NCI-H1436 treated with DMSO at 0.1 percent for 48 hours (cell line): ENCODE measurements at places on chromosomes 5 and 9.

- DNase-seq, result no peak
Measured at GRCh38 chr9:114224247-114224610, 68.9 kb downstream of the COL27A1 start.

DNA sequence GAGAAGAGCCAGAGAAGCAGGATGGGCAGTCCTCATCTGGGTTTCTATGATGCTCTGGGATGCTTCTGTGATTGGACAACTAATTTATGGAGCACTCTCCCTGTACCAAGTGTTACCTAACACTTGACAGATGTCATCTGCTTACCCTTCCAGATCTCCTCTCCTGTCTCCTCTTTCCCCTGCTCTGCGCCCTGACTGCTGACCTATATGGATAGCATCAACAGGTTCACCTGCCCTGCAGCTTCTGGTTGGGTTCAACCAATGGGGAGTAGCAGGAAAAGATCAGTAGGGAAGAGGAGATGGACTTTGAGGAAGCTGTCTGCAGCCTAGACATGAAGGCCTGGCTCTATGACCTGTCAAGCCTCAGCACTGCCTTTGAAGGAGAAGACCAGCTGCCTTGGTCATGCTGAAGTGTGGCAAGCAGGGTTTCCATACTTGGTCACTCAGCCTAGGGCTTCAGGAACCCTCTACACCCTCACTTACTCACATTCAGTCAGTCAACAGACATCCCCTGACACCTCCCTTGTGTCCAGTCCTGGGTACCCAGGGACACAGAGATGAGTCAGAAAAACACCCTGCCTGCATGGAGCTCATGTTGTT is 11.3 kb upstream of the P4HA2 start:
- DNase-seq, result no peak

GRCh38 chr5:58268268-58268667 is 191.6 kb downstream of the PLK2 start:
- DNase-seq, result no peak

GRCh38 chr9:33142535-33142934 is 24.6 kb downstream of the B4GALT1 start:
- DNase-seq, result no peak

DNA sequence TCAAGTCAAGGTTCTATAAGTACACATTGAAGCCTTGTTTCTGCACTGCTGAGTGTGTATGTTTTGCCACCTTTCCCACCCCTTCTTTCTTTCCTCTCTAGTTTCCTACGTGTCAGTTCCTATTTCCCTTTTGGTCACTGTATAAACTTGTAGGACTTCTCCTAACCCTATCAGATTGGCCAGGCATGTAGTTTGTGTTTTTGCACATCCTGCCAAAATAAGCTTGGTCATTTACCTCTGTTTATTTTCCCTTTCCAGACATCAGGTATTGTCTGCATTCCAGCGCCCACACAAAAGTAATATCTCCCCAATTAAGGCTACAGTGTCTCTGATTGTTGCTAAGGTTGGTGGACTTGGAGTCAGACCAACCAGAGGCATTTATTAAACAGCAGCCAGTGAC is 252.9 kb upstream of the MPDZ start:
- DNase-seq, result no peak

- DNase-seq, result no peak
Measured at GRCh38 chr5:122882831-122883230, 37.4 kb downstream of the SNX24 start.

GRCh38 chr5:68148096-68148495 is 67.5 kb upstream of the PIK3R1 start:
- DNase-seq, result no peak

DNA sequence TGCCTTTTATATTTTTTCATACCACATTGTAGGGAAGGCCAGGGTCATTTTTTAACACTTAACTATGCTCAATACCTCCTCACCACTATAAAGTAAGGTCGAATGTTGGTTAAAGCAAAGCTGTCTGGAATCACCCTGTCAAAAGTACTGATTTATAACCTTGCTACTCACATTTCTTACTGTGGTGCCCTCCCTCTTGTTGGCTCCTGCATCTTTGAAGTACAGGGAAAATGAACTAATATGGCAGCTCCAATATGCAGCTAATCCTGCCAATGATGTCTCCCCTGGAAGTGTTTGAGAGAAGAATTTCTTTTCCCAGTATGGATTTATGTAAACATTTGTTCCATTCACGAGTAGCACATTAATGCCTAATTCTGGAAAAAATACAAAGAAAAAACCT is 108.4 kb upstream of the RPS23 start:
- no peak for DNase-seq

GRCh38 chr5:147372191-147372590 is 137.4 kb downstream of the STK32A start:
- DNase-seq, result no peak

GRCh38 chr5:175805256-175806011 is 65.9 kb upstream of the CPLX2 start:
- no peak for DNase-seq

DNA sequence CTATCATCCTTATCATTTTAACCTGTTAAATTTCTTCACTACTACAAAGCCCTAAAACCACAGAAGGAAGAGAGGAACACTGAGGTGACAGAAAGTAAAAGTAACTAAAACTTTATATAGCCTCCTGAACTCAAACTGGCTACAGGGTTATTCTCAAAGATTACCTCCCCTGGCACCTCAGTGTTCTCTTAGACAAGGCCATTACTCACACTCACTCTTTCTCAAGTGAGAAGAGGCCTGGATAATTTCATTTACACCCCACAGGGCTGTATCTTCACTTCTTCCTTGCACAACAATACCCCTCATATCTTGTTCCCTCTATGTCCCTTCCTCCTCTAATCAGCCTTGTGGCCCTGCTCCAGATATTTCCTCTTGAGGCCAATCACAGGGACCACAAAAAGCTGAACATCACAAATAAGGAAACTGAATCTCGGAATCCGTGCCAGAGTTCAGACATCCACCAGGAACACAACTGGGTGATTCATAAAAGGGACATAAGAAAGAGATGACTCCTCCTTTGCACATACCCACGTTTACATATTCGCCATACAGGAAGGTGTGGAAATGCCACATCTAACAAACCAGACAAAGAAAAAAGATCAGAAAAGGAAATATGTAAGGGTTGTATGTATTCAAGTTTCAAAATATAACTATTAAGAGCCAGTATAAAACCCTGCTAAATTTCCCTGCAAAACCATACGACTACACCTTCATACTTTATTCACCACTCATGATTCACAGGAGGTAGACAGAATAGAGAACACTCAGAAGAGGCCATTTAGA is 1.7 kb upstream of the KLHL3 start:
- no peak for DNase-seq

DNA sequence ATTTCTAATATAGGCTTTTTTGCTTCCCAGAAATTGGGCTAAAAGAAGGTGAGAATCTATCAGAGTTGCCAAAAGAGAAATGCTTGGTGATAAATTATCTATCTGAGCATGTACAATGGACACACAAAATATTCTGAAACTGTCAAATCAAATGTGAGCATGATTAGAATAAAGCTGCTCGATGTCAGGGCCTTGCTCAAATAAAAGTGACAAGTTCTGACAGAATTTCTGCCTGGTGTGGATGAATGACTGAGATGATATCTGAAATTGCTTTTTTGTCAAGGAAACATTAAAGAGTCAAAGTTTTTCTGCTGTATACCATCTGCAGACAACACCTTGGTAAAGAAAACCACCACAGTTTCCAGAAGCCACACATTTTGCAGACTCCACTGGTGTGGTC is 128.8 kb downstream of the GABRG2 start:
- no peak for DNase-seq

DNA sequence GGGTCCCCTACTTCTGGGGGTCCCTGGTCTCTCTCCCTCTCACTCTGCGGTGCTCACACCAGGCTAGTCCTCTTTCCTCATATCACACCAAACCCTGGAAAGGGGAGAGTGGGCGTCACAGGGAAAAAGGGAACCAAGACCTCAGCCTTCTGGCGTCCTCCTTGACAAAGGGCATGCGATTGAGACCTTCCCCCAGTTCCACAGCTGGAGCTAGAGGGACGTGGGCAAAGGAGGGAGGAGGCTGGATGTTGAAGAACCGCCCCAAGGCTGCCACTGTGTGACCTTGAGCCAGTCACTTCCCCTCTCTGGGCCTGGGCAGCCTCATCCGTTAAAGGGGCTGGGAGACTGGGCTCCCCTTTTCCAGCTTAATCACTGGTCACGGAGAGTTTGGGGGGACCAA is 18.5 kb upstream of the TOR2A start:
- no peak for DNase-seq

GRCh38 chr5:11777096-11777495 is 127.2 kb downstream of the CTNND2 start:
- DNase-seq, result no peak

DNA sequence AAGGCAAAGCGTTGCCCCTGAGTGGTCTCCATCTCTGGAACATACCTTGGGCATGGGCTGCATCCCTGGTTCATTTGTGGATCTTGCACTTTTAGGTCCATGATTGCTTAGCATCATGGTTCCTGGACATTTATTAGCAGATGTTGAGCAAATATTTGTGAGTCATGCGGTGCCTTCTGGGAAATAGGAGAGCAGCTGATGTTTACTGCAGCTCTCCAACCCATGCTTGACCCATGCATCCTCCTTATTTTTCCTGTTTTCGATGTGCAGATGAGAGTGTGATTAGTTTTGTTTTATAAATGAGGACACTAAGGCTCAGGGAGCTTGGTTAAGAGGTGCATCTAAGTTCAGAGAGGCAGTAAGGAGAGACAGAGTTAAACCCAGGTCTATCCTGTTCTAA is 253.7 kb downstream of the ICE1 start:
- no peak for DNase-seq

- DNase-seq, result peak; percentile 22
Measured at GRCh38 chr9:130780865-130781504, 54.1 kb upstream of the ABL1 start.

DNA sequence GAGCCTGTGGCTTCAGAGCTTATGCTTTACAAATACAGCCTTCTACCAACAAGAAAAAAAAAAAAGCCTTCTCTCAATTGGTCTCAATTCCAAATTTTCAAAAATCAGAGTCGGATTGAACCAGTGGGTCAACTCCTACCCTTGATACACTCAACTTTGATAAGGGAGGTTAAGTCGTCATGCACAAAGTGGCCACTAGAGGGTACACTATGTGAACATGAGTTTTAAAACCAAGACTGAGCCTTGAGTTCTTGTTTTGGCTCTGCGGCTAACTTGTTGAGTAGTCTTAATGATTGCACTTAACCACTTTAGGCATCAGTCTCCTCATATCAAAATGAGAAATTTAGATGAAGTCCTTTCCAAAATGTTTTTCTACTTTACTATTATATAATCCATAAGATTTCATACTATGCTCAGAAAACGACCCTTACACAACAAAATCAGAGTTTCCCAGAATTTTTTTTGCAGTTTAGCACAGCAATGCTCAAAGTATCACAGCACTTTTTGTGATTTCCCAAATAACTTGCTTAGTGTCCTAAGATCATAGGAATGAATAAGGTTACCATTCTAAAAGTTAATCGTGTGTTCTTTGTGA is 92.9 kb upstream of the MTAP start:
- DNase-seq, result no peak

GRCh38 chr5:14408969-14409586 is 172.5 kb upstream of the OTULINL start:
- DNase-seq, result no peak

DNA sequence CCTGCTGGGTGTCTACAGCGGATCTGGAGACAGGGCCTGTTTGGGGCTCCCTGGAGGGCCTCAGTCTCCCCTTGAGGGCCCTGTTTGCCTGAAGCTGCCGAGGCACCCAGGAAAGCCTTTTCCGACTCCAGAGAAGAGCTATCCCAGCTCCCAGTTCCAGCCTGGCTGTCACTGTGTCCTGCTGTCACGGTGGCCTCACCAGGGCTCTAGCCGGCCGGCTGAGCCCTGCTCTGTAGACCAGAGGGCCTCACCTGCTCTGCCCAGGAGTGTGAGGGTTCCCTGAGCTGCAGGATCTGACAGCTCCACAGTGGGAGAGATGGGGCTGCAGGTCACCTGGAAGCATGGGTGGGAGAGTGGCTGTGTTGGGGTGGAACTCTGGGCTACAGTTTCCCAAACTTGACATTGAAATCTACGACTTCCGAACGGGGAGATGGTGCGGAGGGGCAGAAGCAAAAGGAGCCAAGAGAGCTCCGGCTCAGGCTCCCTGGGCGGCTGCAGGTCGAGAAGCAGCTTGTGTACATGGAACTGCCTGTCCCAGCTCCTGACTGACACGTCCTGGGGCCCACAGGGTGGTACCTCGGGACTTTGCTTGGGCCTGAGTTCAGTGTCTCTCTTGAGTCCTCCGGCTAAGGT is 94.9 kb downstream of the CACNA1B start:
- DNase-seq, result no peak

DNA sequence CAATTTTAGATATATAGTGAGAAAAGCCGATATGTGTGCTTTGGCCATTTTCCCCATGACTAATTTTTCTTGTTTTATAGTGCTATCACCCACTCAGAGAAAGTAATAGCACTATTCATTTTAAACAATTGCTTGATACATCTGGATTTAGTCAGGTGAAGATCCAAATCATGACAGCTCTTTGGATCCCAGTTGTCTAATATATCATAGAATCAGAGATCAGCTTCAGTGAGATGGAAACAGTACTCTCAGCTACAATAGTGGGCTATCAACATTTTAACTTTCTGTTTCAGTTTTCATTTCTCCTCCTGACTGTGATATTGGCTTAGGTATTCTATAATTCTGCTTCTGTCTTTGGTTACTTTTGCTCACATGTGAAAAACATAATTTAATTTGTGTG is 38.7 kb downstream of the VCAN start:
- DNase-seq, result no peak

DNA sequence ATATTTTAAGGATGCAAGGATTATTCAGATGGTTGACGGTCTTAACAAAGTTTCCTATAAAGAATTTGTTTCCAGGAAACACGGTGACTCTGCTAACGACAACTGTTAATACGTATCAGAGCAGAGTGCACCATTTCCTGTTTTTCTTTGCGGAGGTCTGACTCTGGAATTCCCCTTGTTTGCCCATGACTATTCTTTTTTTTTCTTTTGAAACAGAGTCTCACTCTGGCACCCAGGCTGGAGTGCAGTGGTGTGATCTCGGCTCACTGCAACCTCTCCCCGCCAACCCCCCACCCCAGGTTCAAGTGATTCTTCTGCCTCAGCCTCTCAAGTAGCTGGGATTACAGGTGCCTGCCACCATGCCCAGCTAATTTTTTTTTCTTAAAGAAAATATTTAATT is 115.9 kb downstream of the CDC42SE2 start:
- no peak for DNase-seq

- DNase-seq, result no peak
Measured at GRCh38 chr9:22214021-22214420, 204.9 kb upstream of the CDKN2B start.

GRCh38 chr5:87152886-87153285 is 114.8 kb upstream of the RASA1 start:
- no peak for DNase-seq

GRCh38 chr5:69238760-69239251 is 4.1 kb downstream of the CDK7 start:
- DNase-seq, result no peak
